Stimulated activated CD4-positive, alpha-beta T cell treated with anti-CD3 and anti-CD28 coated beads, Interleukin-12 subunit alpha, Interleukin-12 subunit beta, amount 100 ng/mL, for 48 hours (primary cell): ENCODE measurements at places on chromosomes 4 and X.

- DNase-seq = no peak
Observed at GRCh38 chr4:10180927-10181744, 64.5 kb upstream of the WDR1 start.

GRCh38 chr4:88693792-88694191 lies 3.8 kb downstream of the NAP1L5 start:
- DNase-seq = no peak

DNA sequence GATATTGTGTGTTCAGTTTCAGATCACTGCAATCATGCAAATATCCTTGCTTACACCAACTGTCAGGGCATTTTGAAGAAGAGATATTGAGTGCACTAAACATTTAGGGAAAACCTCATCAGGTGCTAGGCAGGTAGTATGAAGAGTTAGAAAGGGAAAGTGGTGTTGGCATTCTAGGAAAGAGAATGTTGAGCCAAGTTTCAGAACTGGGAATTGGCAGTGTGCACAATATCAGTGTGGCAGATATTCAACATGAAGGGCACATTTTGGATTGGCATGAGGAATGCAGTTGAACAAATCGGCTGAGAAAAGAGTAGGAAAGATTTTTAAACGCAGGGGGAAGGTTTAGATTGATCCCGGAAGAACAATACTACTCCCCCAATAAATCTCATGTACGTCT lies 43.4 kb upstream of the SMAD1 start:
- no peak for DNase-seq

GRCh38 chr4:74675673-74676279 lies 118.5 kb downstream of the BTC start:
- no peak for DNase-seq

DNA sequence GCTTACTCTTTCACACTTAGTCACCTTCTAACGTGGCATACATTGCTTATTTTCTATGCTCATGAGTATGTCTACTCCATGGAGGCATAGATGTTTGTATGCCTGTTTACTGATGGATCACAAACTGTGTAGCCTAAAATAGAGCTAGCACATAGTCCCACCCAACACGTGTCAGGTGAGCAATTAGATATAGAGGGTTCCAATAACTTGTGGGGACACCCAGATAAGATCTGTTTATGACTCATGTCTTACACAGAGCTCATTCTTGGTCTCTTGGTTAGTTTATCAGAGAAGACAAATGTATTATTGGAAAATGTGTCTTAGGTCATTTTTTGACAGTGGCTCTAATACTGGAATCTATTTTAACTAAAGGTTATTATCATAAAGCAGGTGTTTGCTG lies 6.8 kb downstream of the ZFP42 start:
- no peak for DNase-seq

GRCh38 chr4:138406876-138407275 lies 164.7 kb upstream of the SLC7A11 start:
- DNase-seq = no peak

- no peak for DNase-seq
Observed at GRCh38 chrX:53383376-53384076, 38.9 kb downstream of the SMC1A start.

DNA sequence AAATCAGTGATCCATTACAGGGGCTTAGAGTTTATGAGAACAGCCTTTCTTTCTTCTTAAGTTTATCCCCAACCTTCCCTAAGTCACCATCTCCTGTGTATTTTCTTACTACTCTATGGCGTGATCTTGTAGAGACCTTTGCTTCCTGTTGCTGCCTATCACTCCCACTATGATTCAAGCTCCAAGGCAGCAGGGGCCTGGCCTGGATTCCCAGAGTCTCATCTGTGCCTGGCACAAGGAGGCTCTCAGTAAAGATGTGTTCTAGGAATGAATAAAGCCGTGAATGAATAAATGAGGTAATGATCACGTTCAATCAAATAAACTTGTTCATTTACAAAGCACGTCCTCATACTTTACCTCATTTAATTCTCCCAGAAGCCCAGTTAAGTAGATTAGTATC lies 45.4 kb downstream of the CC2D2A start:
- DNase-seq = no peak

GRCh38 chrX:155615938-155616337 lies 3.2 kb upstream of the TMLHE start:
- no peak for DNase-seq

- no peak for DNase-seq
Observed at GRCh38 chr4:86977621-86978184, 42.9 kb downstream of the AFF1 start.

DNA sequence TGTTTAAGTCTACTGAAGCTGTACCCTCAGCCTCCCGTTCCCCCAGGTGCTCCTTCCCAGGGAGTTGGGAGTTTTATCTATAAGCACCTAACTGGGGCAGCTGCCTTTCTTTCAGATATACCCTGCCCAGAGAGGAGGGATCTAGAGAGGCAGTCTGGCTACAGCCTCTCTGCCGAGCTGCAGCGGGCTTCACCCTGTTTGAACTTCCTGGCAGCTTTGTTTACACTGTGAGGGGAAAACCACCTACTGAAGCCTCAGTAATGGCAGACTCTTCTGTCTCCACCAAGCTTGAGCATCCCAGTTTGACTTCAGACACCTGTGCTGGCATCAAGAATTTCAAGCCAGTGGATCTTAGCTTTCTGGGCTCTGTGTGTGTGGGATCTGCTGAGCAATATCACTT lies 122.5 kb downstream of the MAGEE1 start:
- DNase-seq = no peak

GRCh38 chr4:75099321-75099720 lies 166.4 kb downstream of the PARM1 start:
- no peak for DNase-seq

DNA sequence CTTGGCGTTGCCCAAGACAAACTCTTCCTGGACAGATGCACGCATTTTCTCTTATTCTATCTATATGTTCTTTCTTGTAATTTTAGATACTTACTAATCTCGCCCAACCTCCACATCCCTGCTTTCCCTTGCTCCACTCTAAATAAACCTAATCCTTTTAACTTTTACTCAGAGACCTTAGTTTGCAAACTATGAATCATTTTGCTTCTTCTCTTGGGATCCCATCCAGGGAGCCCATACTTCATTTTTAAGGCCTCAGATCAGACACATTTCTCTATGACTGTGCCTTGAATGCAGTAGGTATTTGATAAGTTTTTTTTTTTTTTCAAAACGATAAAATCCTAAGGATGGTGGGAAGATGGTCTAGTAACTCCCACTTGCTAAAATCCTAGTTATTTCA lies 353.8 kb upstream of the HAND2 start:
- no peak for DNase-seq

DNA sequence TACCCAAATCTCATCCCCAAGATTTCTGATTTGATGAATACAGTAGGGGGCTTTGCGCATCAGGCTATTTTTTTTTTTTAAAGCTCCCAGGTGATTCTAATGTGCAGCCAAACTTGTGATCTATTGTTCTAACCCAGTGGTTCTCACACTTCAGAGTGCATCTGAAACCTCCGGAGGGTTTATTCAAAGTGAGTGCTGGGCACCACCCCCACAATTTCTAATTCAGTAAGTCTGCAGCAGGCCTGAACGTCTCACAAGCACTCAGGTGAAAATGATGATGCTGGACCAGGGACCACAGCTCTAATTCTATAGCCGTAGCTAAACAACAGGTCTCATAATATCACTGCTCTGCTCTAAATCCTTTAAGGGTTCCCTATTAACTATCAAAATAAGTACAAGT lies 211.4 kb downstream of the FMR1NB start:
- DNase-seq = no peak

DNA sequence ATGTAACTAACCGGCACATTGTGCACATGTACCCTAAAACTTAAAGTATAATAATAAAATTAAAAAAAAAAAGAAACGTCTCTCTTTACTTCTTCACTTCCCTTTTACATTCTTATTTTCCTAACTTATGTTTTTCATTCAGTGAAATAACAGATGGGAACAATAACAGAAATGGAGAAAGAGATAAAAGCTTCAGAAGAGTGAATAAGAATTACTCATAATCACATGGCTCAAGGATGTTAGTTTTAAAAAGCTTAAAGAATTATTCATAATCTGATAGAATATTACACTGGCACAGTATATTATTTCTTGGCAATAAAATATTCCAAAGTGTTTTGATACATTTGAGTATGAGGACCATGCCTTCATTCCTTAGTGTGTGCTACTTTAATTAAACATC lies 175.6 kb downstream of the COL25A1 start:
- no peak for DNase-seq

- no peak for DNase-seq
Observed at GRCh38 chr4:56468097-56468422, 643 bp downstream of the SRP72 start.

DNA sequence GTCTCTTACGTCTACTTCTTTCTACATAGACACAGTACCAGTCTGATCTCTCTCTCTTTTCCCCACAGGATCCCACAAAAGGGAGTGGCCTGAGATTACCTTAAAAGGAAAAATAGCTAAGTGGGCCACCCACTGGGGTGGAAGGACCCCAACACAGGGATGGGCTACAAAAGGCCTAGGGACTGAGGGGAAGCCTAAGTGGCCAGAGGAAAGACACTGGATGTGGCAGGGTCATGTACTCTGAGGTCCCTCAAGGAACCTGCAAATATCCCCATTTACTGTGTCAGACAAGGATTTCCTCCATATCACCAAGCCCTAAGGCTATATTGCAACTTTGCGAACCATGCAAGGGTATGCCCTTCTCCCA lies 6.5 kb upstream of the PRDX4 start:
- no peak for DNase-seq

GRCh38 chr4:138579146-138579545 lies 337.0 kb upstream of the SLC7A11 start:
- no peak for DNase-seq

DNA sequence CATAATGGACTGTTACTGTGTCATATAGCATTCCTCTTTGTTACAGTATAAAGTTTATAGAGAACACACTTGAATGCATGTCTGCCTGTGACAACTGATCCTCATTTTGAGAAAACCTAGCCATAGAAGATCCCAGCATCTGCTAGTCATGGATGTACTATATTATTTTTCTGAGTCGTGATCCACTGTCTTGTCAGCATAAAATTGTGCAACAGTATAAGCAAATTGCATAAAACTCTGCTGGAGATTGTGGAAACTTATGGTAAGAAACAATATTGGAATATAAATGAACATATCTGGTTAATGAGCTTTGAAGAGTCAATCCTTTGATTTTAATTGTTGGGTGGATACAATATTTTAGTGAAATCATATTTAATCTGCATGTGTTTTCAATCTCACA lies 3.6 kb downstream of the NEIL3 start:
- no peak for DNase-seq

GRCh38 chrX:27236681-27237080 lies 226.5 kb downstream of the PPP4R3C start:
- DNase-seq = no peak

DNA sequence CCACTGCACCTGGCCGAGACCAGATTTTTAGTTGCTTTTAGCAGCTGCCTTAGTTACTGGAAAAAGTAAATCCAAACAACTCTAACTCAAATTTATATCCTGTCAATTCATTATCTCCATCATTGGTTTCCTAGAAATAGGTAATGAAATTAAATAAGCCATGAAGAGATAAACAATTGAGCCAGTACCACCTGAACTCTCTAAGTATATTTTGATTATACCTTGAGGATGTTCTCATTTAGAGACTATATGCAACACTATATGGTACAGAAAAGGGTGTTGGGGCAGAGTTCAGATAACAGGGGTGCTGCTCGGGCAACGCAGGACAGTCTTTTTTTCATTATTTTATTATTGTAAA lies 35.0 kb downstream of the SAT1 start:
- DNase-seq = no peak

DNA sequence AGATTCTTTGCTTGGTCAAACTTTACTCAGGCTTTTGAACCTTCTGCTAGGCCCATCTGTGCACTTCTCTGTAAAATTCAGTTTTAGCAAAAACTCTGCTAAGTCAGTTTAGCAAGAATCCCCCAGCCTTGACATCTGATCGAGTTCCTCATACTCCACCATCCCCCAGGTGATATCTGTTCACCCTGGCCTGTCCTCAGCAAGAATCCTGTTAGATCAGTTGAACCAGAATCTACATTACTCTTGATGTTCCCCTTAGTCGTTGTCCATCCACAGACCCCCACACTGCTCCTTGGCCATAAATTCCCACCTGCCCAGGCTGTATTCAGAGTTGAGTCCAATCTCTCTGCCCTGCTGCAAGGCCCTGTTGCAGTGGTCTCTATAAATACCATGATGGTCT lies 162.6 kb downstream of the ZNF674 start:
- DNase-seq = no peak
